HT-29 (cell line): ENCODE measurements at places on chromosomes 4 and X. TPM values are rescaled to one million over a fixed set of nuclear protein-coding genes. Genes with fewer than 3 reads are reported as not detected.
A peak's percentile ranks its signal among the peaks of the same experiment; 100 is the strongest.

GRCh38 chr4:153241970-153242838 lies 38.0 kb downstream of the TRIM2 start:
- peak; percentile 26 for DNase-seq

- DNase-seq, result no peak
Observed at GRCh38 chrX:134371133-134371532, 88.8 kb upstream of the HPRT1 start.

DNA sequence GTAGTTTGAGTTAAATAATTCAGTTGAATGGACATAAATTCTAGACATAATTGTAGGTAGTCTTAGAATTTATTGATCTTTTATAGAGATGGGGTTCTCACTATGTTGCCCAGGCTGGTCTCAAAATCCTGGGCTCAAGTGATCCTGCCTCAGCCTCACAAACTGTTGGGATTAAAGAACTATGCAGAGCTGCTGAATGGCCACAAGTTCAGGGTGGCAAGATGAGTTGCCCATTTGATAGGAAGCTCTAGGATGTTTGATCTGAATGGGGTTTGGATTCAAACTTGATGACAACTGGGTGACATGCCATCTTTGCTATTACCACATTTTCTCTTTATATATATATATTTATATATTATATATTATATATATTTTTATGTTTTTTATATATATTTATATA lies 3.6 kb downstream of the RPL36A start:
- no peak for DNase-seq

GRCh38 chr4:176806778-176807375 lies 14.2 kb upstream of the VEGFC start:
- no peak for DNase-seq

- DNase-seq, result peak; percentile 52
Observed at GRCh38 chrX:123731987-123732669, 724 bp downstream of the THOC2 start.

DNA sequence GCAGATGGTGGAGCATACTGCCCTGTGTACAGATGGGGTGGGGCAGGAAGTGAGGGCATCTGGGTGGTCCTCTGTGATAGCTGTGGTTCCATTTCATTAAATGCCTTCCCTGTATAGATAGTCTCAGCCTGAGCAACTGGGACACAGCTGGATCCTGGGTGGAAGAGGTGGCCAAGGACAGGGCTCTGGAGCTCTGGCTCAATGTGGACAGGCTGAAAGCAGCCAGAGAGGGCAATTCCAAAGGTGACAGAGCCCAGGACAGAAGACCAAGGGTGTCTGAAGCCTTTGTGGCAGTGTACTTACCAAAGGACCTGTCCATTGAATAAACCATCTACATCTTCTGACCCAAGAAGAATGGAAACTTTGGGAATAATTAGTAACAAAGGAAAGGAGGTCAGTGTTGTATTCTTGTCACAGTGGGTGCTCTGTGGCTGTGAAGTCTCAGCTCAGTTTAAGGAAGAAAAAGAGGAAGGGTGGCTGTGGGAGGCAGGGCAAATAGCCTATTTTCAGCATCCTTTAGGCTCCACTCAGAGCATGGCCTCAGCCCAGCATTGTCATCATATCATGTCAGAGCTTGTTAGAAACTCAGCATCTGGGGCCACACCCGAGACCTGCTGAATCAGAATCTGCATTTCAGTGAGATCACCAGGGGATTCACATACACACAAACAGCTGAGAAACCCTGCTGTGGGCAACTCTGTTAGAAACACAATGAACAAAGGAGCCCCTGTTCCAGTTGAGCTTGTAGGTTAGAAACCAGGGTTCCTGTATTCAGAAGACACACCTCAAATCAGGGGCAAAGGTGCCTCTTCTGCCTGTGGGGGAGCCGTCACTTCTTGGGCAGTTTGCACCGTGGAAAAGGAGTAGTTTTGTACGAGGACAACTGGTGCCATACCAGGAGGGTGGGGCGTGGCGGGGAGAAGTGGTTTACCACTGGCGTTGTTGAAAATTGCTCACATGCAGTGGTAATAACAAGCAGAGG lies 168.6 kb downstream of the PTTG2 start:
- no peak for DNase-seq

- DNase-seq, result no peak
Observed at GRCh38 chr4:113788888-113789287, 27.4 kb upstream of the CAMK2D start.

DNA sequence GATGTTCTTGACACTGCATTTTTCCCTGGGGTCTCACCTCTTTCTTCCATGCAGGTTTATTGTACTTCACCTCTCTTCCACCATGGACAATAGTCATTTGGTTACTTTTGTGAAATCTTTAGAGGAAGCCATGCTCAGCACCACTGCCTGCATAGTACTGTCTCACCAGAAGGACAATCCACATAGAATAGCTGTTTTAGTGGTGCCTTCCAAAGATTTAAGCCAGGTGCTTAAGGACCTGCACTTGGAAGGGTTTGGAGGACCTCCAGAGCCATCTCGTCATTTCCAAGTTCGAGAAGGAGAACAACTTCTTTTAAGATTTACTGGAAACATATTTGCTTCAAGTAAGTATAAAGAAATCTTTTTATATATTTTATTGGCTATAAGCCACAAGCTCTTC lies 26.7 kb downstream of the DTHD1 start:
- no peak for DNase-seq

DNA sequence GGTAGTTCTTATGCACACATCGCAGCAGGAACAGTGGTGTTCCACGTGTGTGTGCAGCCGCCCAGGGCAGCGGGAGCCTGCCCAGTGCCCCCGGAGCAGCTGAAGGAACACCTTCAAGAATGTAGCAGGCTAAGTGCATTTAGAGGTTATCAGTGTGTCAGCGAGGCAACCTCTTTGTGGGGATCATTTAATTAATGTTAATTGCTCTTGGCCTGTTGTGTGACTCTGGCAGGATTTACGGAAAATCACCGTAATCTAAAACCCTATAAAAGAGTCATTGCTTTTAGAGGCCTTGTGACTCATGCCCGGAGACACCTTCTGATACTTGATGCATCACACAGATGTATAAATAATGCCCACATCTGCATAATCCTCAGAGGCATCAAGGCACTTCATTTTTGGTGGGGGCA lies 47.3 kb upstream of the GATB start:
- no peak for DNase-seq

- no peak for DNase-seq
Observed at GRCh38 chr4:85092943-85093342, 126.5 kb upstream of the WDFY3 start.

DNA sequence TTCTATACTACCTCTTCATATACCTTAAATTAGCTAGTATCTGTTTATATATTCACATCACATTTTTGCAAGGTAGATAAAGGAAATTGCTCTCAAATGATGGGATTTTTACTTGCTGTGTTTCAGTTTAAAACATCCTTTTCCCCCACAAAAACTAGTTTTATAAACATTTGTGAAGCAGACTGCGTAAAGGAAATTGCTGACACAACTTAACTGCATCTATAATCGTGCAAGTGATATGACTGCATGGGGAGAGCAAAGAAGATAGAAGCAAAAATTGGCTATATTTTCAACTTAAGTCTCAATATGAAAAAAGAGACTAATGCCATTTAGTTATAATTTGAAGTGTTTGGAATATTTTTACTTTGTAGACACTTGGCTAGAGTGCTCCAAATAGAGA lies 385.2 kb downstream of the C4orf33 start:
- no peak for DNase-seq

GRCh38 chr4:110663738-110664444 lies 41.0 kb upstream of the PITX2 start:
- DNase-seq, result peak; percentile 80

DNA sequence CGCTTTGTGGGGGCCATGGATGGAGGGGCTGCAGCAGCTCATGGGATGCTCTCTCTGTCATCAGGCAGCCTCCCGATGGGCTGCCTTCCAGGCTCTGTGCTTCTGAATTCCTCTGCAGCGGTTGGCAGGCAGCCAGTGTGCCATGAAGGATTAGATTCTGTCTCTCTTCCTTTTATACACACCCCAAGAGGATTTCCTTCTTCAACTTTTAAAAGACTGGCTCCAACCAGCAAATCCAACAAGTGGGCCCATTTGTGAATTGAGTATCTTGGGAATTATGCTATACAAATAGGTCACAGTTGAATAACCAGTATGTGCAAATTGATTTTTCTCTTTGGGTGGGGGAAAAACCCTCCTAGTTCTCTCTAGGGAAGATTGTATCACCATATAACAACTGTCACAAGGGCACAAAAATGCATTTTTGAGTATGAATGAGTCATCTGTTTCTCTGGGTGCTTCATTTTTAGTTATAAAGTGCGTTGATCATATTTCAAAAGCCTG lies 96.8 kb upstream of the FAT1 start:
- DNase-seq, result peak; percentile 69

GRCh38 chr4:166838975-166839614 lies 395.2 kb downstream of the SPOCK3 start:
- no peak for DNase-seq

DNA sequence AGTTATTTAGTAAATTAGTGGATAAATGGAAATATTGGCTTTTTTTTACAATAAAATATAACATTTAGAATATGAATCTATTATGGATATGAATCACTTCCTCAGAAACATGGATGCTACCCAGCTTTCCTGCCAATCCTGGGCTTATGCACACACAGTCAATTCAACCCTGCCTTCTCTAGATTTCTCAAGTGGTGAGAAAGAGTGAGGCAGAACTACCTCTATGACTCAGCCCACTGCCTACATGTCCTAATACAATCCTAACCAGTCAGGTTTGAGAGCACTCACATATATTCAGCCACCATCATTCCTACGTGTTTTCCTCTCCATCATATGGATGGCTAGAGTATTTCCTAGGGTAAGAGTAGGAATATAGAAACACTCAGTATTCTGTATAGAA lies 91.1 kb upstream of the ANKRD50 start:
- no peak for DNase-seq

- DNase-seq, result no peak
Observed at GRCh38 chr4:181911420-181911819, 331.8 kb upstream of the TENM3 start.

GRCh38 chrX:133689997-133690599 lies 274.8 kb upstream of the GPC4 start:
- no peak for DNase-seq

- DNase-seq, result no peak
Observed at GRCh38 chrX:1164322-1165288, 47.8 kb downstream of the CRLF2 start.

DNA sequence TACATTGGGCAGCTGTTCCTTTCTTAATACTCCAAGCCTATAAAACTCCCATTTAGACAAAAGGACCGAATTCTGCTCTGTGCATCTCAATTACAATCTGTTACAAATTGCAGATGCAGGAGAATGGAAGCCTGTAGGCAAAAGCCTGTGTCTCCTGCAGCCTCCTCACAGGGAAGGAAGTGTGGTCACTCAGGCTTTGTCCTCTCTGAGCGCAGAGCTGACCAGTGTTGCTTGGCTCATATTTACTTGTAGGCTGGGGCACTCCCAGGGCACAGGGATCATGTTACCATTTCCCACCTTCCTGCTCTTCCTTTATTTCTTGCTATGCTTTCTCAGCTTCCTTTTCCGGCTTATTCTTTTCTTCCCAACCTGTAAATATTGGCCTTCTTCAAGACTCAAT lies 15.7 kb downstream of the SUPT20HL2 start:
- no peak for DNase-seq

- no peak for DNase-seq
Observed at GRCh38 chrX:22310779-22311178, 38.1 kb downstream of the CBLL2 start.

- no peak for DNase-seq
Observed at GRCh38 chrX:3963980-3964379, 250.5 kb upstream of the PRKX start.

GRCh38 chrX:1502241-1502640 lies 34.7 kb downstream of the P2RY8 start:
- no peak for DNase-seq

DNA sequence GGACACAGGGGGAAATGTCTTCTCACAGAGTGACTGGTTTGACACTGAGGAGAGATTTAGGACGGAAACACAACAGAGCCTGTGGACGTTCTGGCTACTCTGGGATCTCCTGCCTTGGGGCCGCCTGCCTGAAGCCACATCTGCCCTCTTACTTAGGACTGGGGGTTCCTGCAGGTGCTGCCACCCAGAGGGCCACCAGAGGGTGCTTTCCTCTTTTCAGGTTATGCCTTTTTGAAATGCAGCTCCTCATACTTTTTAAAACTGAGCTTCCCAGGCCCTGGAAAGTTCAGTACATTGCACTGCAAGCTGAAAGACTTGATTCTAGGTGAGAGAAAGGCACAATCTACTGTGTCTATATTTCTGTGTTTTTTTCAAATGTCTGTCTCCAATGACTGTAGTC lies 92.2 kb upstream of the PGRMC2 start:
- peak; percentile 67 for DNase-seq

GRCh38 chr4:72022553-72022952 lies 9.2 kb upstream of the NPFFR2 start:
- no peak for DNase-seq

DNA sequence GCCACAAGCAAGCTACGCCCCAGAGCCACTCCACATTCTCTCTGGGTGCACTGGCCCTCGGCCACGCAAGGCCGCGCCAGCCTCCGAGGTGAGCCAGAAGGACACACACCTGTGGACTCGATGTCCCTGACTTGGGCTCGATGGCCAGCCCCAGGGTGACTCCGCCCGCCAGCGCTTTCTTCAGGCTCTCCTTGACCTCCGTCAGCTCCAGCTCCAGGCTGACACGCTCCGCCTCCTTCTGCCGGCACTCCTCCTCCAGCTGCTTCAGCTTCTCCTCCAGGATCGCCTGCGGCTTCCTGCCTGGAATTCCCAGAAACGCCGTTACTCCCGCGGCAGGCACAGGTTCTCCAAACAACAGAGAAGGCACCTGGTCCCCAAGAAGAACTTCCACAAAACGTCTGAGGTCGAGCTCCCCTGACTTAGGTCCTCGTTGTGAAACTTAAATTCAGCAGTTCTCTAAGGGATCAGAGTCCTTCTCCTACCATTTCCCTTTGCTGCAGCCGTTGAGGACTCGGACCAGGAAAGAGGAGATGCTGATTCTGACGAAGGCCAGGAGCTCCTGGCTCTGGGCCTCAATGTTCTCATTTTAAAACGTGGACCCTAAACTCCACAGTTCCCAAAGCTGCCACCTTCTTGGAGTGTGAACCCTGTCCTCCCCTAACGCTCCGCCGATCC lies 166.8 kb downstream of the AFAP1 start:
- DNase-seq, result no peak

- DNase-seq, result no peak
Observed at GRCh38 chr4:80852061-80852460, 178.4 kb upstream of the BMP3 start.

- DNase-seq, result no peak
Observed at GRCh38 chr4:117156806-117157205, 71.4 kb upstream of the TRAM1L1 start.

The VSIG4 gene
- not detected in 2 replicates for total RNA-seq

The ING2 gene
- total RNA-seq, result 4.8 and 8.1 TPM in 2 replicates

The EDA2R gene
- 0.53 TPM in 1 of 2 replicates, not detected in the other for total RNA-seq

The BEX1 gene
- not detected in 2 replicates for total RNA-seq

The PHKA1 gene
- total RNA-seq, result 4.8 and 5.9 TPM in 2 replicates

The RPA4 gene
- total RNA-seq, result 1.1 and 1.9 TPM in 2 replicates

The WWC2 gene
- 11.5 and 13.0 TPM in 2 replicates for total RNA-seq

The ZNF280C gene
- 0.99 and 1.0 TPM in 2 replicates for total RNA-seq

The ARHGAP36 gene
- not detected in 2 replicates for total RNA-seq

The MAGEA11 gene
- total RNA-seq, result not detected in 2 replicates

The SHISA3 gene
- not detected in 2 replicates for total RNA-seq

The SMAD1 gene
- 6.9 and 7.7 TPM in 2 replicates for total RNA-seq

The DIAPH2 gene
- total RNA-seq, result 8.0 and 8.8 TPM in 2 replicates
